CD4-positive, CD25-positive, alpha-beta regulatory T cell (primary cell): ENCODE measurements at places on chromosomes 5 and 9.
A peak's percentile ranks its signal among the peaks of the same experiment; 100 is the strongest.

DNA sequence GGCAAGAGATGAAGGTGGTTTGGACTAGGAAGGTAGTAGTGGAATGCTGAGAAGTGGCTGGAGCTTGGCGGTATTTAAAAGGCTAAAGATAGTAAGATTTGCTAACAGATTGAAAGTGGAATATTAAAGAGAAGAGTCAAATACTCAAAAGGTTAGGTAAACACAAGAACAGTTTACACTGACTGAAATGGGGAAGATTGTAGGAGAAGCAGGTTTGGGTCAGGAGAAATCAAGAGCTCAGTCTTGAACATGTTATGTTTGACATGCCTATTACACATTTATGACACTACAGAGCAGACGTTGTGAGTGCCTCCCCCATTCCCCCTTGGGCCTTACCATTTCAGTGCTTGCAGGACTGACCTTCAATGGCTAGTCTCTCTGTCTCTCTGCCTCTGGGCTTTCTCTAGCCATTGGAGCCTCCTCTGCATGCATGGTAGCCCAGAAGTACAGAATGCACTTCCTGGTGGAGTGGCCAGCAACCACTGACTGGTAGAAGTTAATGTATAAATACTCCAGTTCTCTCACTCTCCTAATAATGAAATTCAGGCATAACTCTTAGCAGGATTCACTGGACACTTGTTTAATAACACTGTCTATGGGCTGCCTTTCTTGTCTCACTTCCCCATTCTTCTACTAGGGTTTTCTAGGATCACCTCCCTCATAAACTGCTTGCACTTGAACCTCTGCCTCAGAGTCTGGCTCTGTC, 56.8 kb downstream of the HMGCS1 start:
- no peak for DNase-seq

- DNase-seq = peak; percentile 96
Measured at GRCh38 chr9:129835128-129835859, at the start of the genes C9orf78 and USP20. TSS of gene C9orf78 (minus strand) at chr9:129835275. CDS start at chr9:129835221, 54 bp downstream. TSS of gene USP20 (plus strand) at chr9:129835458. CDS start at chr9:129852556, 17,098 bp downstream.

- DNase-seq = no peak
Measured at GRCh38 chr5:35365758-35366157, 135.5 kb upstream of the PRLR start.

DNA sequence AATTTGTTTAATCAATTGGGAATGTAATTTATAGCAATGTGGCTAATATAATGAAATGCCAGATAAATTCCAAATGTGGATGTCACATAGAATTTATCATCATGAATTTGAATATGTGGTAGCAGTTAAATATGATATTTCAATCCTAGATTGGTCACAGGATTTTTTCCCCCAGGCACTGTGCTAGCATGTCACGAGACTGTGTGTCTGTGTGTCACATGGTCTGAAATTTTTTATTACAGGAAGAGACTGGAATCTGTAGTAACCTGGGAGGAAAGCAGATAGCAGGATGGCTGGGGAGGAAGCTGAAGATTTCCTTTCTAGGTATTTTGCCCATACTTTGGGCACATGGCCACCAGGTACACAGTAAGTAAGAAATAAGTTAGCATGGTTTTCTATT, 35.4 kb upstream of the MSH3 start:
- no peak for DNase-seq

- no peak for DNase-seq
Measured at GRCh38 chr9:76412638-76413037, 18.4 kb upstream of the RFK start.

- no peak for DNase-seq
Measured at GRCh38 chr5:31754358-31754704, 115.4 kb downstream of the PDZD2 start.

DNA sequence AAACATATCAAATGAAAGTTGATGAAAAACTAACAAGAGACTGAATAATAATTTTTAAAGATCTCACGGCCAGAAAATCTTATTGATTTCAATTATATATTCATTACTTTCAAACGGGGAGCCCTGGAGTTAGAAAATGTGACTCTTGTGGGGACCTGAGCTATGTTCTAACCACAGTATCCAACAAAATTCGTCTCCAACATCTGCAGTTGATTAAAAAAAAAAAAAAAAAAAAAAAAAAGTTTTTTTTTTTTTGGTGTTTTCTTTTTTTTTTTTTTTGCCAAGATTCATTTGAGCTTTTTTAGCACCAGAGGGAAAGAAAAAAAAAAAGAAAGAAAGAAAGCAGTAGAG, 144.3 kb upstream of the PIK3R1 start:
- DNase-seq = no peak

- no peak for DNase-seq
Measured at GRCh38 chr9:34587271-34587670, 2.3 kb downstream of the CNTFR start.

DNA sequence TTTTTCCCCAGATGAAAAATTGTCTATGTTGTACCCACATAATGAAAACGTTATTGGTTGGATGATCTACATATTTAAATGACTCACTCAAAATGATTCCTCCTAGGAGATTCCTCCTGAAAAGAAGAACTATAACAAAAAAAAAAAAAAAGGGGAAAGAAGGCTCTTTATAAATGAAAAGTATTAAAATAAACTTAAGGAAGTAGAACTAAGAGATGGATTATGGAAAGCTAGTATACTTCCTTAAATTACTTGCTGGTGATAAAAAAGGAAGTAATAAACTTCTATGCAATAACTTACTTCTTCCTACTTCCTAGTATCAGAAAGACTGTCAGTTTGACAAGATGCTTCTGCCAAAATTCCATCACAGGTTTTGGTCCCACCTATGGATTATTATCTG, 1087.7 kb downstream of the CDH12 start:
- DNase-seq = no peak

DNA sequence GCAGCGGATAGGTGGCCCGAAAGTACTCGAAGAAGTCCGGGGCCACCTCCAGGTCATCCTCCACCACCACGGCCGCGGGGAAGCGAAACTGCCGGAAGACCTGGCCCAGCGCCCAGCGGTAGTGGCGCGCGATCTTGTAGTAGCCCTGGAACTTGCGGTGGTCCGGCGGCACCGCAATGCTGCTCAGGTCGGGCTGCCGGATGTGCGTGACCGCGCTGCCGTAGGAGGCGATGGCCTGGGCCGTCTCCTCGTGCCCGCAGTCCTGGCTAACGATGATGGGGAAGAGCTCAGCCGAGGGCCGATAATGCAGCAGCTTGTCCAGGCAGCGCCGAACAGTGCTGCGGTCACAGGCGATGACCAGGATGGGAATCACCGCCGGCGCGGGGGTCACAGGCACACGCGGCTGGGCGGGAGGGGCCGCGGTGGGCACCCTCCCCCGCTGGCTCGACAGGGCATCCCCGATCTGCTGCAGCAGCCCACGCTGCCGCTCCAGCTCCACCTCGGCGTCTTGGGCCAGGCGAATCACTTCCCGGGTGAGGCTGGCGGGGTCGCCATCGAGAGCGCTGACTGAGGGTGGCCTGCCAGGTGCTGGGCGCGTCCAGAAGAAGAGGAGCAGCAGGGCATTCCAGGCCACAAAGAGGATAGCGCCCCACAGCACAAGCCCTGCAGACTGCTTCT, 10.2 kb downstream of the MGAT1 start:
- no peak for DNase-seq

- DNase-seq = no peak
Measured at GRCh38 chr9:98658951-98659351, 49.8 kb downstream of the GABBR2 start.

DNA sequence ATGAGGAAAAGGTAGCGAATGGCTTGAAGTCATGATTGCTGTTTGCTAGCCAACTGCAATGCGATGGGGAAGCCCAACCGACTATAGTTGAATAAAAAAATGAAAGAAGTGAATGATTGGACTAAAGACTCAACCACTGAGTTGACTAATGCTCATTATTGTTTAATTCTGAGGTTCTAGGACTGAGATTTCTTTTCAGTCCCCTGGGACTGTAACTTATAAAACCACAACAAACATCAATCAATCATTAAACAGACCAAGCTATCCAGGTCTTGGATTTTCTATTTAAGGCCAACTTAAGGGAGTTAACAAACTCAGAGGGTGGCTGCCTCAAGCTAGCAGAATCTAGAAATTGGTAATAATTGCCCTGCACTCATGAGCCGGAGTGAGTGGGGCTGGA, 154.2 kb downstream of the DOCK2 start:
- no peak for DNase-seq

DNA sequence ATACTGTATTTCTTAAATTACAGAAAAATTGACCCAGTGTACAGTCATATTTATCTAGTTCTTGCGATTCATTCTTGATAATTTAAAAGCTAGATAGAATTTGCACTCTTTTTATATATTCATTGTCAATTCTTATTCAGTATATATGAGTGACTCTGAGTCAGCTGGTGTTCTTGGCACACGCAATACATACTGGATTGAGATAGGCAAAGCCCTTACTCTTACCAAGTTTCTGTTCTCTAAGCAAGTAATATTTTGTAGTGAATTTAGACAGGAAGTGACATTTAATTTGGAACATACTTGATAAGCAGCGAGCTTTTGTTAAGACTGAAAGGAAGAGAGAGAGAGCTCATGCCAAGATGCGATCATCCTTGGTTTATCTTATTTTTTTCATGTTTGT, 57.7 kb downstream of the GPBP1 start:
- DNase-seq = no peak

DNA sequence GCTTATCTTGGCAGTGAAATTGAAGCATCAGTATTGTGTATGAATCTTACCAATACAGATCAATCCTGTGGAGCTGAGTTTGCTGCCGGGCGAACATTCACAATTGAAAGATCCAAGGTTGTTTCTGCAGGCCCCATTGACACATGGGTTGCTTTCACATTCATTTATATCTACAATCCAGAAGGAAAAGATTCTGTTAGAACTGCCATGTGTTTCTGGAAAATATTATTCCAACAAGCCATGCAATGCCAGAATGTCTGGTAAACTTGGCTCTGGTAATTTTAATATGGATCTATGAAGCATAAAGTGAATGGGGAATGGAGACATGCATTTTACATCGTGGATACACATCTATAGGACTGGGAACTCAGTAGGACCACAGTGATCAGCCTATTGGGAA, 180.8 kb downstream of the FBN2 start:
- no peak for DNase-seq
